NCI-H510A (cell line): ENCODE measurements at places on chromosomes 7 and 10.

DNA sequence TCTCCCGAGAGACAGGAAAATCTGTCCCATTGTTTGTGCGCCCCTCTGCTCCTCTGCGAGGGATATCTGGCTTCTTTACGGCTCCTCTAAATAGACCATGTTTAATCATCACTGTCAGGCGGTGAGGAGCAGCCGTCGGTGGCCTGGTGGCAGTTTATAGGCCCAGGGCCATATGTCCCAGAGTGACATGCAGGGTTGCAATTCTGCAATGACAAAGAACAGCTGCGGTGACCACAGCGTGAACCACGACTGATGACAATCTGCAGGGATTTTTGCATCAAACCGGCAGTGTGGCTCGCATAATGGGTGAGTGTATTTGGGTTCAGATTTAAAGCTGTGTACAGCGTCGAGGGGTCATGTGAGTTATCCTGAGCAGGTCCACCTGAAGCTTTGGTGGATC is 41.5 kb downstream of the GATA3 start:
- DNase-seq, result no peak

DNA sequence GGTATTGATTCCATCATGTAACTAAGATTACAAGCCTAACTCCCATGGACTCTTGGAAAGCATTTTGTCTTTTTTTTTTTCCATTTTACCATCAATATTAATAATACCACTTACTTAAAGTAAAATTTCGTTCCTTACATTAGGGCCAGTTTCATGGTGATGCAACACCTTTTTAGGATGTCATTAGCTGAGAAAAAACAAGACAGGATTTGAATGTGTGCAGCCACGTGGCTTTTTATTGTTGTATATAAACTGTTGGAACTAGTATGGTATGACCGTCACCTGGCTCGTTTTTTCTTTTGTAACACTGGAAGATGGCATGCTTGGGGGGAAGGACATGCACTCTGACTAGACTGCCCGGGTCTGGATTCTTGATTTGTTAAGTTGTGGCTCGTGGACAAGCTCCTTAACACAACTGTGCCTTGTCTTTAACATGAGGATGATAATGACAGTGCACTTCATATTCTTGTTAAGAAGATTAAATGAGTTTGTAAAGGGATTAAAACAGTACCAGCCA is 42.1 kb downstream of the ARHGAP21 start:
- no peak for DNase-seq

- no peak for DNase-seq
These were observed 286.4 kb upstream of the MEOX2 start for GRCh38 chr7:15972862-15973275.

DNA sequence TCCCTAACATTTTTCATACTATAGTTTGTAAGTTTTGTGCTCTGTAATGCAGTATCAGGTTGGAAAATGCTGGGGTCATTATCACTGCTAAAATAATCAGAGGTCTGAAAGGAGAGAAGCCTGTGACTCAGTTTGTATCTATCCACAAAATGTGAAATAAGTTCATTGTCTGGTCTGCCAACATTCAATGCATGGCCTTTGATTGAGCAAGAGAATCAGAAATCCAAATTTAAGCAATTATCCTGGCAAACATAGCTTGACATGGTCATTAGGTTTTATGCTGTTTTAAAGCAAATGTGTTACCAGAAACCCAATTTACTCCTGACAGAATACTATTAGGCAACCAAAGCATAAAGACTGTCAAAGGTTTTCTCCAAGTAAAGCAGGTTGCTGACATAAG is 709.7 kb upstream of the SEMA3D start:
- no peak for DNase-seq

DNA sequence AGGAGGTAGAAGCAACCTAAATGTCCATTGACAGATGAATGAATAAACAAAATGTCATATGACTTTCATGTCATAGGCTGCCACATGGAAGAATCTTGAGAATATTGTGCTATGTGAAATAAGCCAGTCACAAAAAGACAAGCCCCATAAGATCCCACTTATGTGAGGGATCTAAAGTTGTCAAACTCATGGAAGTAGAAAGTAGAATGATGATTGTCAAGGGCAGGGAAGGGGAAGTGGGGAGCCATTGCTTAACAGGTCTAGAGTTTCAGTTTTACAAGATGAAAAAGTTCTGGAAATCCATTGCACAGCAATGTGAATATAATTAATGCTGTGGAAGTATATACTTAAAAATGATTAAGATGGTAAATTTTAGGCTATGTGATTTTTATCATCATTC is 229.3 kb upstream of the KMT2E start:
- DNase-seq, result no peak

GRCh38 chr10:123129618-123130271 is 6.0 kb upstream of the HMX3 start:
- DNase-seq, result no peak

GRCh38 chr10:50310560-50311174 is 59.4 kb upstream of the ASAH2 start:
- DNase-seq, result no peak

- DNase-seq, result no peak
These were observed 215.6 kb downstream of the CCSER2 start for GRCh38 chr10:84543948-84544347.

GRCh38 chr7:43199371-43200160 is 87.1 kb downstream of the HECW1 start:
- DNase-seq, result no peak

- no peak for DNase-seq
These were observed 202.2 kb downstream of the SNX10 start for GRCh38 chr7:26493737-26494428.
